GM12864 (cell line): ENCODE measurements at places on chromosomes 11 and 22.

DNA sequence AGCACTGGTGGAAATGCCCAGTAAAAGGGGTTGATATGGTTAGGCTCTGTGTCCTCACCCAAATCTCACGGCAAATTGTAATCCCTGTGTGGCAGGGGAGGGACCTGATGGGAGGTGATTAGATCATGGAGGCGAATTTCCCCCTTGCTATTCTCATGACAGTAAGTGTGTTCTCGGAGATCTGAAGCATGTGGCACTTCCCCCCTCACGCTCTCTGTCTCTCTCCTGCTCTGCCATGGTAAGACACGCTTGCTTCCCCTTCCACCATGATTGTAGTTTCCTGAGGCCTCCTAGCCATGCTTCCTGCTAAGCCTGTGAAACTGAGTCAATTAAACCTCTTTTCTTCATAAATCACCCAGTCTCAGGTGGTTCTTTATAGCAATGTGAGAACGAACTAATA lies 37.4 kb downstream of the PACSIN2 start:
- no peak for DNase-seq

- no peak for DNase-seq
These were observed 11.3 kb downstream of the ABTB2 start for GRCh38 chr11:34346551-34346950.

DNA sequence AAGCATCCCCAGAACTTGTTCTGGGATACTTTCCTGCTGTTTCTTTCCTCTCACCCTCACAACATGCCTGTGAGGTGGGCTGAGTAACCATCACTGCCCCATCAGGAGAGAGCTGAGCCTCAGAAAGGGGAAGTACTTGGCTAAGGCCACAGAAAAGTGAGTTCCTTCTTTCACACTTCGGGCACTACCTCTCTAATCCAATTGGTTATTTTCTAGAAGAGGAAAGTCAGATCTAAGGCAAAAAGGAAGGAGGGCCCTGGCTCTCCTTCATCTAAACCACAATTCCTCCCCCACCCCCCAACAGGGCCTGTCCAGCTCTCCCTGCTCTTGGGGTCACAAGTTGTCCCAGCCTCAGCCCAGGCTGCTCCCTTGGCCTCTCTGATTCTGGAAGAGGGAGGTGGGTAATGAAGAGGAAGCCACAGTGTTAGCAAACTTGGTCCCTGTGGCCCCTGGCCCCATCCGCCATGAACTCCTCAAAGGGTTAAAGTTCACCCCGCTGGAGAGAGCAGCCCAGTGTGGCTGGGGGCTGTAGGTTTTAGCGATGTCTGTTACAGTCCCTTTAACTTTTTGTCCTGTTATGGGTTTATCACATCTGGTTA lies 34.0 kb downstream of the SLC22A12 start:
- no peak for DNase-seq

- no peak for DNase-seq
These were observed 579.3 kb downstream of the BUD13 start for GRCh38 chr11:116193321-116194131.

- DNase-seq = no peak
These were observed 83.7 kb downstream of the EXT2 start for GRCh38 chr11:44179173-44179572.

DNA sequence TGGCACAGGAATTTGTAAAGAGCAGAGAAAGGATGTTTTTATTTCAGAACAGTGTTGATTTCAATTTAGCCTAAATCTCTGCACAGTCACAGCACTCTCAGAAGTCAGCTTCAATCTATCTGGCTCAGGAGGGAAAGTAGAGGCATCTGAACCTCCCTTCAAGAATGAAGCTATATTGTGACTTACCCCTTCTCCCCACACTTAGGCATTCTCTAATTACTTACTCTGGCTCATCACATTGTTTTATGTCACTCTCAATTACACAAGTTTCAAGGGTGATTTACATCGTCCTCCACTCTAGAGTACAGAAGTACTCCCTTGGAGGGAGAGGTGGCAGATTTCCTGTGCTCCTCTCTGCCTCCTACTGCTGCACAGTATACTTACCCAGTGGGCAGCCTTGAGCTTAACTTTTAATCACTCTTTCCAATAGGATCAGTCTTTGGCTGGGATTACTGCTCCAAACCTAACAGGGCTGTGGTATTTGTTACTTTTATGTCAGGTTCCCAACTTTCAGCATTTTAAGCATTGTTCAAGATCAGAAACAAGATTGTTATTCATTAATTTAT lies 211.4 kb downstream of the AASDHPPT start:
- no peak for DNase-seq

DNA sequence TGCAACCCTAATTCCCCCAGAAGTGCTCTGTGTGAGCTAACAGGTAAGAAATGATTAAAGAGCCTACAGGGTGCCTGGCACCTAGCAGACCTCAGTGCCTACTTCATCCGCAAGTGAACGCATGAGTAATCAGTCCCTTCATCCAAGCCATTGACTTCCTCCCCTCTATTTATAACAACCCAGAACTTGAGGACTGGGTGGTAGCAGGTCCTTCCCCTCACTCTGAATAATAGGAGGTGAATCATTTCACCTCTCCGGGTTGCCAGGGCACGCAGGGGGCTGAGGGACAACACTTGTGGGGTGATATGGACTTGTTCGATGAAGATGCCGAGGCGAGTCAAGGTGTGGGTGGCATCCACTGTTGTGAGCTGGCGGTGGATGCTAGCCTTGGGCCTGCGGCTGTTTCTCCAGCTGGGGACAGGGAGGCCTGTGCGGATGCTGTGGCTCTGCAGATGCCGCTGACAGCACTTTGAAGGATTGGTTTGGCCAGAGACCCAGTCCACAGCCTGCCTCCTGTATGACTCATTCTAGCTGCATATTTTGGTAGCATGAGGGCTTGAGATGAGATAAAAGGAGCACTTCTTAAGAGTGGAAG lies 11.7 kb upstream of the SORL1-AS1 start:
- DNase-seq = no peak
